Activated T-cell treated with anti-CD3 and anti-CD28 coated beads, Interleukin-2, amount 50 U/mL, for 48 hours (primary cell): ENCODE measurements at places on chromosomes 5 and 9.
A peak's percentile ranks its signal among the peaks of the same experiment; 100 is the strongest.

- no peak for DNase-seq
Observed at GRCh38 chr5:177189416-177189815, 55.8 kb downstream of the NSD1 start.

- DNase-seq: no peak
Observed at GRCh38 chr9:98432960-98433359, 177.5 kb upstream of the TBC1D2 start.

DNA sequence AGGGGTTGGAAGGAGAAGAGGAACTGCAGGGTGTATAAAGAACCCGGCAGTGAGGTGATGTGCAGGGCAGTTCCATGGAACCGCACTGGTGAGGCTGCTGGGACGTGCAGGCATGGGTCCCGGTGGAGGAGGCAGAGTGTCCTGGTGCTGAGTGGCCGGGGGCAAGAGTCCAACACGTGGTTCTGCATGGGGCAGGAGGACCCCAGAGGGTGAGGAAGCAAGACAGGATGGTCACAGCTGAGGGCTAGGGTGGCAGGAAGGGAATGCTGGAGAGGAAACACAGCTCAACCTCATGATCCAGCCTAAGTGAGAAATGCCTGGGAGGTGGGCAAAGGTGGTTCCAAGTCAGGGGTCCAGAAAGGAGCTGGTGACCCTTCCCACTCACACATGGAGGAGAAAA is 87.2 kb downstream of the S1PR3 start:
- DNase-seq: no peak

- no peak for DNase-seq
Observed at GRCh38 chr9:124761710-124762109, 9.4 kb downstream of the NR6A1 start.

DNA sequence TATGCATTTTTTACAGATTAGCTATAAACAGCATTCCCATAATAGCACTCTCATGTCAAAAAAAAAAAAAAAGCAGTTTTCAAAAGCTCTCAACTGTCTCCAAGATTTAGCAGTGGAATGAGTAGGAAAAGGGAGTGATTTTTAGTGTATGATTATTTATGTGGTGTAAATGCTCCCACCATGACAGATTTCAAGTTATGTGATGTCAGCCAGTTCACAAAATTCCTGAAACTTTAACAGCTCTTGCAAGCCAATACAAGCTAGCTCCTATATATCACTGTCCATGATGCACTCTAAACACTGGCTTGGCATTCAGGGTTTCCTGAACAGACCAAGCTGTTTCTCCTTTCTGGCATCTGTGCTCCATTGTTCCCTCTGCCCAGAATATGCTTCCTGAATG is 7.9 kb upstream of the ANKDD1B start:
- DNase-seq: no peak

GRCh38 chr9:89339807-89340206 is 21.5 kb downstream of the SECISBP2 start:
- DNase-seq: no peak

DNA sequence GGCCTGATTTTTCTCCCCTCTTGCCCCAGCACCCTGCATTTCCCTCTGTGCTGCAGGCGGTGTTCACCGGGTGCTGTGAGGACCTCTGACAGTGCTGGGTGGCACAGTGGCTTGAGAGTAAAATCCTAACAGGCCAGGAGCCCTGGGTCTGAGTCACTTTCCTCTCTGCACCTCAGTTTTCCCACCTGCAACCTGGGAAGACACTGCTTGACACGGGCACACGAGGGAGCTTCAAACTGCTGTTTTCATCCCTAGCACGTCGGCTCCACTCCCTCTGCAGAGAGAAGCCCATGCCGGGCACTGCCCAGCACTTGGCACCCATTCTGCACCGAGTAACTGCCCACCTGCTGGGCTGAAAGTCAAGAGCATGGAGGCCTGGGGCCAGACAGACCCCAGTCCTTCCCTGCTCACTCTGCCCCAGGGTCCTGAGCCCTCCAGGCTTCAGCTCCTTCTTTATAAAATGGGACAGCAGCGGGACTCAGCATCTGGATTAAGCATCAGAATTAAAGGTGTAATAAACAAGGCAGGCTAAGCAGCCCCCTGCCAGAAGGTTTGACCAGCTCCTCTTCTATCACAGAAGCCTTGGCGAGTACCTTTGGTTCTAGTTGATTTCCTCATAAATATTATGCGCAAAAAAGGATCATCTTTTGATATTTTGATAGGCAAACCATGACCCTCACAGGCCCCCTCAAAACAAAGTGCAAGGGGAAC is 5.2 kb downstream of the GFI1B start:
- DNase-seq: no peak

DNA sequence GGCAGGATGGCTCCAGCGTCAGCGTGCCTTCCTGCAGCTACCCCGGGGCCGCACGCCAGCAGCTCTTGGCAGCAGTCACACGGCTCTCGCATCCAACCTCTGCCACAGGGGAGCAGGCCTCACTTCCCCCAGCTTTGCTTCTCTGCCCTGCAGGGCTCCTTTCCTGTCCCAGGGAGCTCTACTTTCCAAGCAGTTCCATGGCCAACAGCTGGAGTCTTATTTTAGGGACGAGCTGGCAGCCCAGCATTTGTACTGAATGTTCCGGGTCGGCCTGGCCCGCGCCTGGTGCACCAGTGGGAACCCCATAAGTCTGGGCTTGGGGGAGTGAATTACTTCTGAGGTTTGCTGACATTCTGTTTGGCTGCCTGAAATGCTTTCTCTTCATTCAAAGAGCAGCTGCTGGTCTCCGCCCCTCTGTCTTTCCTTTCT is 34.6 kb downstream of the GADD45G start:
- no peak for DNase-seq

DNA sequence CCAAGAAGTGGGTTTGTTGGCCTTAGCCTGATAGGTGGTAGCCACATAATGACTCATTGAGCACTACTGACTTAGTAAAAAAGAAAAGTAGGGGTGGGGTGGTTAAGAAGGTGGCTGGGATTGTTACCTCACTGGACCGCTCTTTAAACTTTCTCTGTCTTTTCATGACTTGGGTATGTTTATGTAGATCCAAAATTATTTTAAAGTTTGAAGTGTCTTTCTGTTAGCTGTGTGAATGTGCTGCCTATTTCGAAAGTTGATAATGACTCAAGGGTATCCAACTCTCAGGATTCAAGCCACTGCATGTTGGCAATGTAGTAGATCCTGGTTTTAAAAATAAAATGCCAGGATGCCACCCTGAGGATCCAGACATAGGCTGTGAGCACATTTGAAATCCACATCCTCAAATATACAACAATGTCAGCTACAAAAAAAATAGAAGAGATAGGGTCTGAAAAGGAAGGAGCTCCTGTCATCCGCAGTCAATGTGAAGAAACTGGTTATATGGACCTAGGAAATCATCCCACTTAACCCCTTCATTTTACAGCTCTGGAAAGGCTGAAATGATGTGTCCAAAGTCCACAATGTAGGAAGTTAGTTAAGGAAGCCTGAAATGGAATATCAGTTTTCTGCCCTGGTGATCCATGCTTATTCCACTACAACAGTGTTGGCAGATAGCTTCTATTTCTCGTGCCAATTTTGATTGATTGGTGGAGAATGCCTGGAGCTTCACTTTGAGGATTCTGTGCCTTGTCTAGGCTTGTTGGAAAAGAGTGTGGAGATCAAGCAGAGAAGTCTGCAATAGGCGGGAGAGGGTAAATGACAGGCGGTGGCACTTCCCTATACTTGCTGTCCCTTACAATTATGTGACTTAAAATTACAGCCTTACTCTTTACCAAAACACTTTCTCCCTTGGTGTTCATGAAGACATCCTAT is 23.4 kb downstream of the ZNF462 start:
- no peak for DNase-seq

GRCh38 chr9:98625728-98626127 is 83.0 kb downstream of the GABBR2 start:
- no peak for DNase-seq

- DNase-seq: no peak
Observed at GRCh38 chr9:69089491-69089890, 53.9 kb downstream of the FXN start.

GRCh38 chr9:112820881-112821280 is 69.8 kb downstream of the SLC46A2 start:
- no peak for DNase-seq

- DNase-seq: no peak
Observed at GRCh38 chr5:148961261-148962199, 101.3 kb downstream of the SH3TC2 start.

DNA sequence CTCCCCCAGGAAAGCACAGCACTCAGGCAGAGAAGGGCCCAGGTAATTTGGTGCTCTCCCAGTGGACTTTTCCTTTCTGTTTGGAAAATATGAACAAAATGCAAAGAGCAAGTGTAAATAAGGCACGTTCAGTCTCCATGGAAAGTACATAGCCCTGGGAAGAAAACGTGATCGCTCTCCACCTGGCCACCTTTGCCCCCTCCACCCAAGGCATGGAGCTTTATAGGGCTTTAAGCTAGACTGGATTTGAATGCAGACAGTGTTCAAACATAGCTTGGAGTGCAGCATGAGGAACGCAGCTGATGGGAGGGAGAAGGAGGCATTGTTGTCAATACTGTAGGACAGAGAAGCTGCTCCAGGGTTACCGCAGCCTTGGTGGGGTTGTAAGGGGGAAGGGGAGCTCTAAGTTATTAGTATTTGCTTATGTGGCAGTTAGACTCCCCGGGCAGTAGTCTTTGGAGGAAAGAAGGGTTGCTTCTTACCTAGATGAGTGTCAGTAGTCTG is 500.2 kb downstream of the SPOCK1 start:
- no peak for DNase-seq

DNA sequence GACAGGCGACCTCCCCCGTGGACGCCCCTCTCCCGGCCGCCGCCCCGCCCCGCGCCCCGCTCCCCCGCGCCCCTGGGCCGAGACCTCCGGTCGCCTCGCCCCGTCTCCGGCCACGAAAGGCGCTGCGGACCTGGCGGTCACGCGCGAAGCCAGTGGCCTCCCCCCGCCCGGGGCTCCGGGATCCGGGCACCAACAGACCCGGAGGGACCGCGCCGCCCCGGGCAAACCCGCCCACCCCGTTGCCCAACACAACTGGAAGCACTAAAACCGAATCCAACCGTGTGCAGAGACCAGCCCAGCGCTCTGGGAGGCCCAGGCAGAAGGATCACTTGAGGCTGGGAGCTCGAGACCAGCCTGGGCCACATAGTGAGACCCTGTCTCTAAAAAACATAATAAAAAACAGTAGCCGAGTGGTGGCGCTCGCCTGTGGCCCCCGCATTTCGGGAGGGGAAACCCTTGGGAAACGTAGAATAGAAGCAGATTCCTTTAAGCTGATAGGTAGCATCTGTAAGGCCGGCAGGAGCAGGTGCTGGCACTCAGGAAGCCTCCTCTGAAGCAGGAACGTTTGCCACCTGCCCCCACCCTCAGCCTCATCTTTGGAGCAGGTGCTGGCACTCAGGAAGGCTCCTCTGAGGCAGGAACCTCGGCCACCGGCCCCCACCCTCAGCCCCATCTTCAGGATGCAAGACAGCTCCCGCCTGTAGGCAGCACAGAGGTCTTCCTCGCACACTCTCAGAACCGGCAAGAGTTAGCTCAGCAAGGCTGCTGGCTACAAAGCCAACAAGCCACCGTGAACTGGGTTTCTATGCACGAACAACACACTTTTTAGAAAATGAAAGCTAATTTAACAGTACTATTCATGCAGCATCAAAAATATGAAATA is 4.6 kb upstream of the SLC9A3 start:
- DNase-seq: no peak

GRCh38 chr5:168728546-168729211 is 149.5 kb upstream of the PANK3 start:
- no peak for DNase-seq

GRCh38 chr5:157710882-157711281 is 20.3 kb upstream of the THG1L start:
- DNase-seq: no peak

DNA sequence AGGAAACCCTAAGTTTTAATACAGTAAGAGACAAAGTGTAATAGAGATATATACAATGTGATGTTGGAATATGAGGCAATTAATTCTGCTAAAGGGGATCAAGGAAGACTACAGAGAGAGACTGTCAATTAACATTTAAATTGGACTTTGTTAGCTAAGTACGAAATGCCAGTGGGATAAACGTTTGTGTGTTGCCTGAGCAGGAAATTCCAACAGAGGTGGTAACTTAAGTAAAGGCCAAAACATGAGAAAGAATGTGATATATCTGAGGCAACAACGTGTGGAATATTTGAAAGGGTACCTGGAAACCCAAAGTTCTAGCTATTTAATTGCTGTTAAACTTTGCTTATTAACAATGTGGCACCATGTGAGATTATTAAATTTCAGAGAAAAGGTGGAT is 1666.9 kb upstream of the WWC1 start:
- no peak for DNase-seq

DNA sequence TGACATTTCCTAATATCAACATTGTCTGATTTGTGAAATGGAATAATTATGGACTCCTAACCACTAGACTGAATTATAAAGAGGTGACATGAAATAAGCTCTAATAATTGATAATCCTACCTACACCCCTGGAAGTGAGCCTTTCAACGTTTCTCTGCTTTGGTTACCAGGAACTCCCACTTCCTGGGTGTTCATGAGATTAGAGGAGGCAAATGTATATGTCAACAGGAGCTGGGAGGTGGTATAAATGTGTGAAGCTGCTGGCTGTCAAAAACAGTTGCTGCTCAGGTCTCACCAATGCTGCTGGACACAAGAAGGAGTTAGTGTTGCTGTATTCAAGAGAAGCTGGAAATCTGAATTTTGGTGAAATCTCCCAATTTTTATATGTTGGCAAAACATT is 96.8 kb downstream of the CAMK4 start:
- no peak for DNase-seq

- no peak for DNase-seq
Observed at GRCh38 chr5:83552275-83552674, 80.7 kb downstream of the VCAN start.

GRCh38 chr5:34756781-34757624 is 82.0 kb upstream of the TTC23L start:
- DNase-seq: no peak

DNA sequence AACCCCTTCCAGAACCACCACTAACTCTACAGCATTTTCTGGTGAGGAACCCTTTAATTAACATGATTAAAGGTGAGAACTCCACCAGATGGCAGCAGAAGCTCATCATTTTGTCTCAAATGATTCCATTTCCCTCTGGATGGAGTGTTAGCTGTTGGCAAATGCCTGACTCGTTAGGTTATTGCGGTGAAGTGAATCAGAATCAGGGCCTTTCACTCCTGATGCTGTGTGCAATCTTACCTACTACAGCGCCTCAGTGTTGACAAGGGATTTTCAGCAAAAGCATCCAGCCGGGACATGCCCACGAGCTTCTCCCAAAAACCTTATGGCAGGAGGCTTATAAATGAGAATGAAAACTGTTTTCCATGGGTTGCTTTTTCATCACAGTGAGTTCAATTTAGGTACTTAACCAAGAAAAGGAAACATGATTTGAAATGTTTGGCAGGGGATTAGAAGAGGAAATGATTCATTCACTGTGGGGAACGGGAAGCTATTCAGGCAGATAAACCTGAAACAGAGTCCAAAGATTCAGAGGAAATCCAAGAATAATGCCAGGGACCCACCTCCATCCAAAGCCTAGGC is 48.0 kb upstream of the CAST start:
- peak; percentile 43 for DNase-seq

GRCh38 chr9:121819428-121820231 is 168.2 kb downstream of the DAB2IP start:
- no peak for DNase-seq

GRCh38 chr9:17597977-17598376 is 19.1 kb downstream of the SH3GL2 start:
- DNase-seq: no peak

- DNase-seq: no peak
Observed at GRCh38 chr9:112856200-112856599, 34.5 kb downstream of the SLC46A2 start.
